SK-N-SH (cell line): ENCODE measurements at places on chromosomes 7 and 10.

- DNase-seq = no peak
Observed at GRCh38 chr10:791639-792038, 102.2 kb upstream of the DIP2C start.

DNA sequence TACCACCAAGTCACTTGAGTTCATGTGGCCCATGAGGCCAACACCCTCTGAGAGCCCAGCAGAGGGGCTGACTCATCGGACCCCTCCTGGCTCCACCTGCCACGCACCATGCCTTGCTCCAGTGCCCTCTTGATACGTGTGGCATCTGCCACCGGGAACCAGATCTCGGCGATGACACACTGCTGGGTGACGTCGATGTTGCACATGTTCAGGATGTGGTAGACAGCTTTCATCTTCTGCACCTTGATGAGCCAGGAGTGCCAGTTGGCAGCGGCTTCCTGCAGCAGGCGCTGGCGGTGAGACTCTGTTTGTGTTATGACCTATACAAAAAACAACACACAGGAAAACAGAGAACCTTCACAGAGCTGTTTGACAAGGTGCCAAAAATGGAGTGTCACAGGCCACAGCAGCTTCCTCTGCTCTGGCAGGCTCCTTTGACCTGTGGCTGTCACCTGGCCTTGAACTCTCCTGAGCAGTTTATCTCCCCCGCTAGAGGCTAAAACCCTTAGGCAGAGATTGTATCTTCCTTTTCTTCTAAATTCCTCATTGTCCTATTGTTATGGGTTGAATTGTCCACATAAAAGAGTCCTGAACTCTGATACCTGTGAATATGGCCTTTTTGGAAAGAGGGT lies 45.2 kb upstream of the TMEM213 start:
- peak; percentile 43 for DNase-seq

- no peak for DNase-seq
Observed at GRCh38 chr7:17385612-17386011, 87.2 kb downstream of the AHR start.

GRCh38 chr7:136971776-136972175 lies 103.3 kb downstream of the CHRM2 start:
- no peak for DNase-seq

- DNase-seq = no peak
Observed at GRCh38 chr7:122901250-122901649, 15.0 kb upstream of the CADPS2 start.

DNA sequence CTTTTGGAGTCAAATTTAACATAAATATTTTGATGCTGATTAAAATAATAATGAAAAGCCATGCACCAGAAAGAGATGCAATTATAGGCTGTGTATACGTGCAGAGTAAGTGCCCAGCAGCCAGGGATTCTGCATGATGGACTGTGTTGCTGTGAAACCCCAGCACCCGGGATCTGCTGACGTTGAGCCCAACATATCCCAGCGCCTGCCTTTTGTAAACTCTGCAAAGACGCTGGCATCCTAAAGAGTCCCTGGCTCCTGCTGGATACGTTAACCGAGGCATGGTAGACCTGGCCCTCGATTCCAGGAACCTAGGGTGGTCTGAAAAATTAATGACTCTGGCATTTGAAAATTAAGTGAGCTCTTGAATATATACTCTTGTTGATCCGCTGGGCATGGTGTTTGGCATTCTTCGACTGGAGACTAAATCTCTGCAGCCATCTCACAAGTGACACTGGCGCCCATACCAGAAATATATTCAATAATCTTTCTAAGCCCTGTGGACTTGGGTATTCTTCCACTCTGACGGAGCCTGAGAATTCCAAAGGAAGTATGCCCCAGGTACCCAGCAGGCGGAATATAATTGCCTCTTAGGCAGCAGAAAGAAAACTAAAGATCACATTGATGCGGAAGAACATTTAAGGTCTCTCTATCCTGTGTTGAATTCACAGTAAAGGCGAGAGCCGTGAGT lies 191.2 kb upstream of the SH2B2 start:
- no peak for DNase-seq

- DNase-seq = no peak
Observed at GRCh38 chr7:12154119-12154518, 57.0 kb upstream of the TMEM106B start.

GRCh38 chr10:112985690-112986543 lies 35.9 kb downstream of the TCF7L2 start:
- DNase-seq = no peak

GRCh38 chr7:16850614-16851466 lies 30.9 kb downstream of the AGR3 start:
- peak; percentile 22 for DNase-seq

- no peak for DNase-seq
Observed at GRCh38 chr10:6348096-6348874, 145.6 kb downstream of the PFKFB3 start.

GRCh38 chr10:30639946-30640786 lies 10.6 kb upstream of the LYZL2 start:
- peak; percentile 48 for DNase-seq

DNA sequence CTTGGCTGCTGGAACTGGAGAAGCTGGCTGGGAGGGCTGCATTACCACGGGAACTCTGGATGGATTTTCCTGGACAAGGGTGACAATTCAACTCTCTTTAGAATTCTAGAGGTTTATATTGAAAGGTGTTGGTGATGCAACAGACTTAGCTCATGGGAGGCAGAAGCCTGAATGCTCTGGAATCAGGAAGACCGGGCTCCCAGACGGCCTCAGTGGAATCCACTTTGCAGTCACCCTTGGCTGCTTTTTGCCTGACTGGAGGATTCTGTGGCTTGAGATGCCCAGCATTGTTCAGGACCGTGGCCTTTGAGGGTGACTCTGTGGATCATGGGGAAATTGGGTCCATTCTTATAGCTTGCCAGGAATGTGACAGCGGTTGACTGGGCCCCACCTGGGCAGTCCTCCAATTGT lies 32.3 kb downstream of the PYROXD2 start:
- DNase-seq = no peak

DNA sequence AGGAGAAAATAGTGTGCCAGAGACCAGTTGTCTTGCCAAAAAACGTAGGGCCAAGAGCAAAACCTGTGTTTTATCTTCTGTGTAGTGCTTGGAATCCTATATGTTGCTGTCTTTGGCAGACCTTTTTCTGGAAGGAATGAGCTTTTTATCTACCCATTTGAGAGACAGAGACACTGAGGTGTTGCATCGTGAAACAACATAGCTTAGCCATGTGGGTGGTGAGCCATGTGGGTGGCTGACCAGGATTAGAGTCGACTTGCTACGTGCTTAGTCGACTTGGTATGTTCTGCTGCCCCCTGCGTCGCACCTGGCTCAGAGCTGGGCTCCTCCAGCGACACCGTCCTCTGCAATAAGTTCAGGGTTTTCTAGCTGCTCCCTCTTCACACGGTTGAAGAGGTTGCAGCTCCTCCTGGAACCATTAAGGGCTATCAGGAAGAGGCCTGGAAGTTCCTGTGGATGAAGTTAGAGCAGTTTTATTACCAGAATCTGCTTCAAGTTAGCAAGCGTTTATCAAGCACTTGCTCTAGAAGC lies 175.8 kb downstream of the SH2D4B start:
- DNase-seq = no peak

DNA sequence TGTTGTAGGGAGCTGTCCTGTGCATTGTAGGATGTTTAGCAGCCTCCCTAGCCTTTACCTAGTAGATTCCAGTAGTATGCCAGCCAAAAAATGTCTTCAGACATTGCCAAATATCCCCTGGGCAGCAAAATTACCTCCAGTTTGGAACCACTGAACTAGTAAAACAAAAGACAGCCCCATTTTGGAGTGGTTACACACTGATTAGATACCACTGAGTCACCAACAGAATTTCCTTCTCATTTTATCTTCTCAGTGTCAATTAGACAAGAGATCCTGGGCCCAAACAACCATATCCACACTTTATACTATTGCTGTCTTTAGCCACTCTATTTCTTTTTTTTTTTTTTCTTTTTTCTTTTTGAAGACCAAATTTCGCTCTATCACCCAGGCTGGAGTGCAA lies 3.5 kb upstream of the CCDC6 start:
- no peak for DNase-seq

GRCh38 chr7:128398841-128399135 lies 11.0 kb downstream of the IMPDH1 start:
- DNase-seq = no peak

GRCh38 chr10:4018054-4018511 lies 233.1 kb upstream of the KLF6 start:
- DNase-seq = no peak

DNA sequence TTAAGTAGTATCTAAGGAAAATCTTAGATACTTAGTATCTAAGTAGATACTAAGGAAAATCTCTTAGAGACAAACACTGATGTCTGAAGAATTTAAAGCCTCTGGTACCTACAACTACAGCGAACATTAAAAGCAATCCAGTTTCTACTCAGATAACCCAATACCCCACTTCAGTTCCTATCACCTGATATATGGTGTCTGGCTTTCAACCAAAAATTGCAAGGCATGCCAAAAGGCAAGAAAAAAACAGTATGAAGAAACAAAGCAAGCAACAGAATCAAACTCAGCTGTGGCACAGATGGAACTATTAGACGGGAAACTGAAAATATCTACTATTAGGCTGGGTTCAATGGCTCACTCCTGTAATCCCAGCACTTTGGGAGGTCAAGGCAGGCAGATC lies 31.1 kb downstream of the ARHGAP12 start:
- DNase-seq = no peak

GRCh38 chr7:100607111-100607510 lies 4.9 kb downstream of the PCOLCE start:
- DNase-seq = no peak

- no peak for DNase-seq
Observed at GRCh38 chr7:88315522-88315921, 8.8 kb upstream of the STEAP4 start.
